ENCODE measurements at places on chromosomes 13 and 19. TPM values are rescaled to one million over a fixed set of nuclear protein-coding genes. Genes with fewer than 3 reads are reported as not detected.

Gene CRX
- not detected for polyA plus RNA-seq

- no peak for DNase-seq
These were observed 14.5 kb downstream of the F2RL3 start for GRCh38 chr19:16903347-16903746.

DNA sequence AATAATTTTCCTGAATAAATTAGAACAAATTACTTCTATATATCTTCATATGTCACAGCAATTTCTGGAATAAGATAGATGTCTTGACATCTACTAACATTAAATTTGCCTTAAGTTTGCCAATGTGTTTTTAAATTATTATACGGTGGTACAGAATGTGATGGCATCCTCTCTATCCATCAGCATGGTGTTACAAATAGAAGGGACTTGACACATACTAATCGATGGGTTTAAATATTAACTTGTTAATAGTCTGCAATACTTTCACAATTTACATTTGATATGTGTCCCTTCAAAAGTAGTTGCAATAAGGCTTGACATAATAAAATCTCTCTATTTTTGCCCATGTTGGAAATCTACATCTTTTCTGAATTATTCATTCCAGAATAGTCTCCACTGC lies 65.1 kb upstream of the PRR20A start:
- DNase-seq, result no peak

DNA sequence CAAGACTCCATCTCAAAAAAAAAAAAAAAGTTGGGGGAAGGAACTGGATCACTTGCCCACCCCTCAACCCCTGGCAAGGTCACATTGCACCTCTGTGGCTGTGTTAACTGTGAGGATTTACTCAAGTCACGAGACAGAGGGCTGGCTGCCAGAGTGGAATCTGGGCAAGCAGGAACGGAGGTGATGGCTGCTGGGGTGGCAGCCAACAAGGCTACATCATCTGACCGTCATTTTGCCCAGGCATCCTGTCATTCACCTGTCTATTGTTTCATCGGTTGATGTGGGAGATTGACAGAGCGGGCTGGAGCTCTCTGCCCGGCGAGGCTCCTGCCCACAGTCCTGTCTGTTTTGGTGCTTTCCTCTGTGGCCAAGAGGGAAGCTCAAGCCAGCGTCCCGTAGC lies 75.7 kb downstream of the DPF1 start:
- DNase-seq, result no peak

GRCh38 chr13:43755844-43756243 lies 30.9 kb downstream of the ENOX1 start:
- DNase-seq, result no peak

DNA sequence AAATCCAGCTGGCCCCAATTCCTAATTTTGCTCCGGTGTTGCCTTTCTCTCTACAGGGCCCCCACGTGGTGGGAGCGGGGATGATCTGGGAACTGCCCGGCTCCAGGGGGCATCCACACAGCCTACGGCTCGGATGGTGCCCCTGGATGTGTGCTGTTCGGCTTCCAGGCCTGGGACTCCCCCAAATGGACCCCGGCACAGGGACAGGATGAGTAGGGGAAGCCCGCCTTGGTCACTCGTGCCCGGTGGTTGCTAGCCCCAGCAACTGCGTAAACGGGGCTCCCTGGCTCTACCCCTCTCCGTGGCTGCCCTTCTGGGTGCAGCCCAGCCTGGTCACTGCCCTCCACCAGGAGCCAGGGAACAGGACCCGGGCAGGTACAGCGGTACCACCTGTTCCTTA lies 111.5 kb downstream of the TEX26 start:
- DNase-seq, result no peak

Data from naive thymus-derived CD4-positive, alpha-beta T cell (primary cell).